GM23248 (cell line): ENCODE measurements at places on chromosomes 16 and 17.

DNA sequence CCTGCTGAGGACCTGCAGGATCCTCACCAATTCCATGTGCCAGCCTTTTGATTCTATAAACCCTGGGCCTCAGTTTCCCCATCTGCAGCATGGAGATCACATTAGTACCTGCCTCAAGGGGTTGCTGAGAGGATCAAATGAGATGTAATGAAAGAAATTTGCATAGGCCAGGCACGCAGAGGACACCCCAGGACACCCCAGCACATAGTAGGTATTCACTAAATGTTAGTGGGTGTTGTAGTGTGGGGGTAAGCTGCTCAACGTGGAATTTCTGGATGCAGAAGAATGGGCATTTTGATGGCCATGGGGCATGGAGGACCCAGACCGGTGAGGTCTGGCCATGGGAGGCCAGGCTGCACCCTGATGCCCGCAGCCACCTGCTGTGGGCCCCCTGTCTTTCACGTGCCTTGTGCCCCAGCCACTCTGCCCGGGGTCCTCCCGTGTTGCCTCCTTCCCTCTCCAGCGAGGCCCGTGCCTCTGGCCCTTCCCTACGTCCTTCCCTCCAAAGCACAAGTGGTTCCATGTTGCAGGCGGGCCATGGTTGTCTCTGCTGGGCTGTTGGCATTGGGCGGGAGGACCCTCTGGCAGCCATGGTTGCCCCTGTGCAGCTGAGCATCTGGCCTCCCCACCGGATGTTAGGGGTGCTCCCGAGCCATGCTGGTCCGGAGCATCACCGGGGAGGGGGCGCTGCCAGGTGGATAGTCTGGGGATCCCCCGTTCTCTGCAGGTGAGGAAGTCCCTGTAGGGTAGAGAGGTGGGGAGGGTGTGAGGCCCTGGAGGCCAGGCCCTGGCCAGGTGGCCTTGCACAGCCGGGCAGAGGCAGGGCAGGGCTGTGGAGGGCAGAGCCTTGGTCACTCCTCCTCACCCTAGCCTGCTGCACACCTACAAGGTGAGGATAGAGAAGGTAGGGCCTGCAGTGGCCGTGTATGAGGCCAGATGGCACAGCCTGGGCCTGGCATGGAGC is 8.6 kb downstream of the MAP2K3 start:
- no peak for DNase-seq

DNA sequence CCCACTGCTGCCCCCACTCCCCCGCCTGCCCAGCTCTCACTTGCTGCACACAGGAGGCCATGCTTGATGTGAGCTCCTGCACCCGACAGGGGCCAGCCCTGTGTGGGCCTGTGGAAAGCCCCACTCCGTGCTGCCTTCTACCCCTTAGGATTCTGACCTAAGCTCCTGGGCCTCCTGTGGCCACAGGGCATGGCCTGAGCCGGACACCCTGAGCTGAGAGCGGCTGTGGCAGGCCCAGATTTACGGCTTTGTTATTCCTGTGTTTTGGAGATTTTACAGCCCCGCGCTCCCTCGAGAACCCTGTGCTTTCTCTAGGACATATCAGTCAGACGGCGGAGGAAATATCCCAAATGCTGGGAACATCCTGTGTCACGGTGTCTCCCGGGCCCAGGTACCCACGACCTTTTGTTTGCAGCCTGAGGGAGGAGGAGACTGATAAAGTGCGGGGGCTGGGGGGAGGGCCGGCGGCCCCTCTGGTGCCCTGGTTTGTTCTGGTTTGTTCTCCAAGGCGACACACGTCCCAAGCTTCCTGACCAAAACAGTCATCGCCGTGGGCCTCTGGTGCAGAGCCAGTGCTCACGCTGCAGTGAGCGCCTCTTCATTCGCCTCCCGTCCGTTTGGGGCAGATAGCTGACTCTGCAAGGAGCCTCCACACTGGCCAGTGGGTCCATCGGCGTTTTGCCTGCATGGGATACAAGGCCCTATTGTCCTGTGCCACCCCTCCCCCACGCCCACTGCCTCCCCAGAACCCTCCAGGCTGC is 363.4 kb downstream of the C16orf95 start:
- no peak for DNase-seq

GRCh38 chr16:89065458-89065822 is 28.2 kb upstream of the ACSF3 start:
- DNase-seq = no peak

GRCh38 chr16:10616419-10616755 is 36.0 kb upstream of the EMP2 start:
- no peak for DNase-seq
